ENCODE measurements at places on chromosomes 13 and 19.

DNA sequence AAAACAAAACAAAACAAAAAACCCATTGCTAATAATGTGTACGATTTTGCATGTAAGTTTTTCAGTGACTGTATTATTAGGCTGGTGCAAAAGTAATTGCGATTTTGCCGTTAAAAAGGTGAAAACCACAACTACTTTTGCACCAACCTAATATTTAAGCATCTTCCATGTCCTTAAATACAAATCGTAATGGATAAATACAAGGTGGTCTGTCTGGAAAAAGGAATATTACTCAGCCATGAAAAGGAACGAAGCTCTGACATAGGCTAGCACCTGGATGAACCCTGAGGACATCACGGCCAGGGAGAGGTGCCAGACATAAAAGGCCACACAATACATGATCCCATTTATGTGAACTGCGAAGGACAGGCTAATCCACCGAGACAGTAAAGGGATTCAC, 33.2 kb downstream of the GADD45B start:
- no peak for DNase-seq

DNA sequence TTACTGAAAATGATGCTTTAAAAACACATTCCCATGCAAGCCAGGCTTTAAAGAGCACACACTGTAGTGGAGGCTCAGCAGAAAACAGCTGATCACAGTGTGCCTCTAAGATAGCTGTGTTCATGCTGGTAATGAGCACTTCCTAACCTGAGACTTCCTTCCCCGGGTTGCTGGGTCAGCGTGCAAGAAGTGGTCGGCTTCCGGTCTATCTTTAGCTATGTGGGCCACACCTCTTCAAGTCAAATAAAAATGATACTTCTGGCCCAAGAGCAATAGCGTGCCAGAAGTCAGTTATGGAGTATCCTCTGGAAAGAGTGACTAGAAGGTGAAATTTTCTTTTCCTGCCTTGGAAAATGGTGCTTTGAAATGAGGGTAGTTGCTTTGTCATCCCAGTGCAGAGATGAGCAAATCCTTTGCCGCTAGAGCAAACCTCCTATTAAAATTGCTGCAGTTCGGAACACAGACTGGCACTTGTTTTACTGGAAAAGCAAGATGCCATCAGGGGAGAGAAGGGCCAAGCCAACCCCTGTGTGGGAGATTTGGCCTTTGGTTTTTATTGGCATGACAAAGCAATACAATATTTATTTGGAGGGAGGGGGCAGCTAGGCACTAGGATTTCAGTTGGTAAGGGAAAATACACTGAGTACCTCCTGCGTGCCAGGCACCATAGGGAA, 64.2 kb downstream of the ARHGAP35 start:
- DNase-seq = no peak

- DNase-seq = no peak
Observed at GRCh38 chr19:49489601-49490167, 2.3 kb downstream of the RPL13A start.

- DNase-seq = no peak
Observed at GRCh38 chr19:50823389-50824042, at the start of gene KLK1. Gene KLK1, minus strand, starts transcription at chr19:50823787. Its CDS starts 39 bp downstream, at chr19:50823748.

GRCh38 chr13:95099541-95099940, 201.7 kb downstream of the ABCC4 start:
- no peak for DNase-seq

- no peak for DNase-seq
Observed at GRCh38 chr13:110263888-110264287, 43.1 kb downstream of the COL4A1 start.

DNA sequence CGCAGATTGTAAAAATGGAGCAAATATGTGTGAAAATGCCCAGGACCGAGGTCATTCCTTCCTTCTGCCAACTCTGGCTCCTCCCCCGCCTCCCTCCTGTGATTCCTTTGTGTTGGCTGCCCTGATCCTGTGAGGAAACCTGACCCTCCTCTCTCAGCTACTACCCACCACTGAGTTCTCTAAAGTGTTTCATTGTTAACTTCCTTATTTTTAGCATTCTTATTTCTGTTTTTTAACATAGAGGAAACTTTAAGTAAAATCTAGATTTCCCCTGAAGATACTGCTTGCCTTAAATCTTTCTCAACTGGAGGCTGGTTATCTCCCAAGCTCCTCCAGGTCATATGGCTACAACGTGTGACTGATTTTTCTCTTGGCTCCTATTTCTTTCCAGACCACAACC, 21.7 kb upstream of the FBXL3 start:
- DNase-seq = no peak

DNA sequence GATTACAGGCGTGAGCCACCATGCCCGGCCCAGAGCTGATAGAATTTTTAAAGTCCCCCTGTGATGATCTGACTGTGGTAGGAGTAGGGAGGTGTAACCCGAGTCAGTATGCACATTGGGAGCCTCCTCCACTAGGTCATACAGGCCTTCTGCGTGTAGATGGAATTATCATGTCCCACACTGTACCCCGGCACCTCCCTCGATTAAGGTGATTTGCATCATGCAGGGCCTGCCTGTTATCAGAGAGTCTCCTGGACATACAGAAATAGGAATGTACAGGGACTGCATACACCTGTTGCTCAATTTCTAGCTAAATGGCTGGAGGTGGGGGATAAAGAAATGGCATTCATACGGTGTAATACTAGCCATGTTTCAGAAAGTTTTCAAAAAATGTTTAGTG, 922 bp upstream of the ERVK3-1 start:
- DNase-seq = no peak

GRCh38 chr13:95494082-95494681, 58.3 kb upstream of the CLDN10 start:
- no peak for DNase-seq

DNA sequence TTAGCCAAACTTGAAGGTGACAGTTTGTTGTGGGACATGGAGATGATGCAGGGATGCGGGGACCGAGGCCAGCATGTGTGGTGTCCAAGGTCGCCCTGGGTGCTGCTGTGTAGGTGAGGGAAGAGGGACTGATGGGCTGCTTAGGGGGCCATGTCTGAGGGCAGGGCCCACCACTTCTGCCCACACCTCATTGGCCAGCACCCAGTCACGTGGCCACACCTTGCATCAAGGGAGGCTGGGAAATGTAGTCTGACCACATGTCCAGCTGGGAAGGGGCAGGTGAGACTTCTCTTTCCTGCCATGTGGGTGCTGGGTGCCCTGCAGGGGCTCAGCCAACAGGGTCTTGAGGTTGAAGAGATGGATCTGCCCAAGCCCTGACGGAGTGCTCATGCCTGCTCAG, 88.9 kb downstream of the KDM4B start:
- DNase-seq = no peak

- no peak for DNase-seq
Observed at GRCh38 chr13:112516218-112516617, 71.7 kb downstream of the TUBGCP3 start.

- no peak for DNase-seq
Observed at GRCh38 chr13:94896719-94897317, 184.5 kb upstream of the SOX21 start.

DNA sequence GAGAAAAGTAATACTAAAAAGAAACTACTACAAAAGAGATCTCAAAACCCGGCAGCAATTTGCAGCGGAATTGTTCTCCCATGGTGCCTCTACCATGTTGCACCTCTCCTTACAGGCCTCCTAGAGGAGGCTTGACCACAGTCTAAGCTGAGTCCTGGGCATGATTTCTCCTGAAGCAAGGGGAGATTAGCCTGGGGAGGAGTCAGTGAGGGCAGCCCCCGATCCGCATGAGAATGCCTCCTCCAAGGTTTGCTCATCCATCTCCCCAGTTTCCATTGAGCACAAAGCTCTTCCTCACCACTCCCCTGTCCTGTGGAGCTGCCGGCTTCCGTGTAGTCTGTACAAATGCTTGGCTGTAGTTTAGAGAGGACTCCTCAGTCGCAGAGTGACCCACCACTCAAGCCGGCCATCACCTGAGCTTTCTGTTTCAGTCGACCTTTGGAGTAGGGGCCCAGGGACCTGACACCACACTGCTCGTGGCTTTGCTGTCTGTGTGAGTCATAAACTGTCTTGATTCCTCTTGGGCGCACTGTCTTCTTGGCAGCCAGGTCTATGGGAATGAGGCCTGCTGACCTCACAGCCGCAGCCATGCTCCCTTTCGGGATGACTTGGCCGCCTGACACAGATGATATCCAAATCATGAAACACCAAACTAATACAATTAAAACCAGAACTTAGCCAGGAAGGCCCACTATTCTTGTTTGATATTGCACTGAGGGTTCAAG, 72.3 kb downstream of the C1QTNF9 start:
- no peak for DNase-seq

DNA sequence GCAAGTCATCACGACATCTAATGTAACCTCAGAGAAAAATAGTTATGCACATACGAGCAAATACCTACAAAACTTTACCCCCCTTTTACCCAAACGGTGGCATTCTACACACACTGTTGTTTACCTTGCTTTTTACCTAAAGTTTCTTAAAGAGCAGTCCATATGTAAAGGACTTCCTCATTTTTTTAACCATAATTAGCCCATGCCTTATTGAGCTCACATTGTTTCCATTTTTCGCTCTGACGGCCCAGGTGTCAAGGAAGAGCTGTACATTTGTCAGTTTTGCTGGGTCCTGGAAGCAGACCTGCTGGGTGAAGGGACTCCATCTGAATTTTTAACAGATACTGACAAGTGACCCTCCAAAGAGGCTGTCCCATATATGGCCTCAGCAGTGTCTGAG, 89.4 kb downstream of the STK24 start:
- no peak for DNase-seq

GRCh38 chr19:30810726-30811125, 438.5 kb downstream of the ZNF536 start:
- no peak for DNase-seq

DNA sequence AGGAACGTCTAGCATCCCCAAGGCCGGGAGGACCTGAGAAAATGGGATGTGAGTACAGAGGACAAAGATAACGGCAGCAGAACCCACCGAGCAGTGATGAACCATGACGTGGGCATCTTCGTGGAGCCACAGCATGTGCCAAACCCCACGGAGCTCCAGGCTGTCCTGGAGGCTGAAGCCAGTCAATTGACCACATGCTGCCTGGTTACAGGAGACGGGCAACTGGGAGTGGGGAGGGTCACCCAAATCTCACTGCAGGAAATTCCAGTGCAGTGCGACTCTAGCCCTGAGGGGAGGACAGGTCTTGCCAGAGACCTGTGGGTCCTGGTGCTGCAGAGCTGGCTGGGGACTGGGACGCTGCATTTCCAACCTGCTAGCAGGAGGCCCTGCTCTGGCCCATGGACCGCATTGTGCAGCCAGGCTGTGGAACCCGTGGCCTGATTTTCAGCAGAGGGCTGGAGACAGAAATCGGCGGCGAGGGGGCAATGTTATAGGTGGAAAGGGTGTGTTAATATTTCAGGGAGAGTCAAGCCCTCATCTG, 3.2 kb upstream of the GRTP1 start:
- no peak for DNase-seq

- no peak for DNase-seq
Observed at GRCh38 chr13:50994651-50995050, 85.1 kb downstream of the RNASEH2B start.

DNA sequence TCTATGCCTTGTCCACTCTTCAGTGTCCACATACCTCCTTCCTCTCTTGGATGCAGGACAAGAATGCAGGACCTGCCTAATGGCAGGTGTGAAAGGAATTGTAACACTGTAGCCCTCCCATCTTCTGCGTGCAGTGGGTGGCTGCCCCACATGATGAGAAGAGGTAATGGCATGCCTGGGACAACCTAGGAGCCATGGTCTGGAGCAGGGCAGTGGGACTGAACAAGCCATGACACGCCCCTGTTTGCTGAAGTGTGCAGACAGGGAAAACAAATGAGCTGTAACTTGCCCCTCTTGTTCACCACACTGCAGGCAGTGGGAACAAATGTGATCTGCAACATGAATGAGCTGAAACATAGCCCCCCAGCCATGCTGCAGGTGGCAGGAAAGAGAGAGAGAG, 192.2 kb downstream of the PCDH17 start:
- no peak for DNase-seq

DNA sequence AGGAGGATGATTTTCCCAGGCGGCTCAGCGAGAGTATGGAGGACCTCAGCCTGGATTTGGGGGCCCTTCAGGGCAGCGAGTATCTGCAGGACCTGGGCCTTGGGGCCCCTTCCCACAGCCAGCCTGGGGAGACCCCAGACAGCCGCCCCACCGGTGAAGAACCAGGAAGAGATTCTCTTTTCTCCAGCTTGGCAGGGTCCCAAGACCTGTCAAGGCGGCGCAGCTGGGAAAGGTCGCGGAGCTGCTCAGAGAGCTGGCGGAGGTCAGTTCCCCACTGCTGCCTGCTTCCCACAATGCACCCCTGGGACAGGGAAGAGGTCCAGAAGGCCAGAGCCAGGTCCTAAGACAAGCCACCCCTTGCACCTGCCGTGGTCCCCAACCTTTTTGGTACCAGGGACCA, 24.1 kb downstream of the ARHGEF18 start:
- DNase-seq = no peak

- DNase-seq = no peak
Observed at GRCh38 chr13:111043575-111043982, 71.5 kb upstream of the ARHGEF7 start.

DNA sequence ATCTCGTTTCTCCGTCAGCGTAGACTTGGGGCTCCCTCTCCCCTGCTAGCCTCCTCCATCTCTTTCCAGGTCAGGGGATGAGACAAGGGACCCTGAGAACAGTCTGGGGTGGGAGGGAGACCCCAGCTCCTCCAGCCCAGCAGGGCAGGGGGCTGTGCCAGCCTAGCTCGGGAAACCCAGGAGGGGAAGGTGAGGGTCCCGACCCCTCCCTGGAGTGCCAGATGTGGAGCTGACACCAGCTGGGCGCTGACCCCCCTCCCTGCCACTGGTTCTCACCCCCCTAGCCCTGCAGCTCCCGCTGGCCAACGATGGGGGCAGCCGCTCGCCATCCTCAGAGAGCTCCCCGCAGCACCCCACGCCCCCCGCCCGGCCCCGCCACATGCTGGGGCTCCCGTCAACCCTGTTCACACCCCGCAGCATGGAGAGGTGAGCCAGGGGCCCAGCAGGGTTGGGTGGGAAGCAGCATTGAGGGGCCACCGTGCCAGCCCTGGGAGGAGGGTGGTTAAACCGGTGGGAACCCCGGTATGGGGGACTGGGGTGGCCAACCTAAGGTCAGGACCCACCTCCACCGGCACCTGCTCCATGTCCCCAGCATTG, 5.1 kb upstream of the TGFBR3L start:
- DNase-seq = no peak

- DNase-seq = no peak
Observed at GRCh38 chr19:16394681-16395375, 70.2 kb downstream of the KLF2 start.

DNA sequence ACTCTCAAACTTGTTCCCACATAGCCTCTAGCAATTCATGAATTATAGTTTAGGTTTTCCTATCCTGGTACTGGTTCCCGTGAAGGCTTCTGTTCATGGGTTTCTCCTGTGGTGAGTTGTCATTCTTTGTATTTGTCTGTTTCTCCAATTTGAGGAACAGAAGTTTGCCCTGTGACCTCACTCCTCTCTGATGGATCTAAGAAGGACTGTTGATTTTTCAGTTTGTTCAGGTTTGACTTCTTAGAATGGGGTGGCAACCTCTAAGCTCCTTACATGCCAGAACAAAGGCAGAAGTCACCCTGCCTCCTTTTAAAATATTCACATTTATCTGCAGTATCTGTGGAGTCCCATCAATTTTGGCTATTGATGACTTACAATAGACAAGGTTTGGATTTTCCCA, 354.0 kb downstream of the SPRY2 start:
- DNase-seq = no peak

All from activated CD8-positive, alpha-beta memory T cell treated with anti-CD3 and anti-CD28 coated beads for 1 hour (primary cell).